ENCODE measurements at places on chromosomes 4 and X.

DNA sequence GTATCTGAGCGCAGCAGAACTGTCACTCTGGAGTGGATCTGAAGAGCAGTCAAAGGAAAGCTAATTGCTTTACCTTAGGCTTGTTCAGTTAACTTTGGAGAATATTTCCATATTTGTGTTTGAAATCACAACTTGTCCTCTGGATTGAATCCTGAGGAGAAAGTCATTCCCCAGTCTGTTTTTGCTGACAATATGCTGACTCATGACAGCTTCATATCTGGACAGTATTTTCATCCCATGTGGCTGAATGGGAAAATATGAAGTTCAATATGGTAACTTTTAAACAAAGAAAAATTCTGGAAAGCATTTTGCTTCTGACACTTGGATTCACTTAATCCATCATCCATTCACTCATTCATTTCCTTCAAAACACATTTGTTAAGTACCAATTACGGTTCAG, 46.3 kb upstream of the MAGEC3 start:
- no peak for DNase-seq

DNA sequence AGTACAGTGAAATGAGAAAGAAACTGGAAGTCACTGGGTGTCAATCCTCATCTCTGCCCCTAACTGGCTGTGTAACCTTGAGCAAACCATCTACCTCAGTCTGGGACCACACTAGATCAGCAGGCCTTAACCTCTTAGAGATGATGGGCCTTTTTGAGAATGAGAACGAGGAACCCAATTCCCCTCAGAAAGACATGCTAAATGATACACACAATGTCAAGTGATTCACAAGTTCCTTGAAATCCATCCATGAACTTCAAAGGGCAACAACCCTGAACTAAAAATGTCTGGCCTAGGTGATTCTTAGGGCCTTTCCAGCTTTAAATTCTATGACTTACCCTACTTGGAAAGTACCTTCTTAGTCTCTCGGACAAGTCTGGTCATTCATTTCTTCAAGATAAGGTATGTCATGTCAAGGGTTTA, 47.4 kb downstream of the ACSL4 start:
- DNase-seq, result no peak

DNA sequence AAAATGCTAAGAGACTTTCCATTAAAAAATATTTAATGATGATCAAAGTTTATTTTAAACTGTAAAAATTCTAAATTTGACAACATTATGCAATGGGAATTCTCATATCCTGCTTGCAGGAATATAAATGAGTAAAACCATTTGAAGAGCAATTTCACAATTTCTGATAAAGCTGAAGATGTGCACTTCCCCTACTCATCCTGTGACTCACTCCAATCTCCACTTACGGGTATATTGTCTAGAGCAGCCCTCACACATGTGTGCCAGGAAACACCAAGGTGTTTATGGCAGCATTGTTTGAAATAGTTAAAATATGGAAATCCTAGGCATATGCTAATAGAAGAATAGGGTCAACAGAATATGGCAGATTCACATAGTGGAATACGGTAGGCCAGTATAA, 158.4 kb downstream of the PDHA2 start:
- no peak for DNase-seq

DNA sequence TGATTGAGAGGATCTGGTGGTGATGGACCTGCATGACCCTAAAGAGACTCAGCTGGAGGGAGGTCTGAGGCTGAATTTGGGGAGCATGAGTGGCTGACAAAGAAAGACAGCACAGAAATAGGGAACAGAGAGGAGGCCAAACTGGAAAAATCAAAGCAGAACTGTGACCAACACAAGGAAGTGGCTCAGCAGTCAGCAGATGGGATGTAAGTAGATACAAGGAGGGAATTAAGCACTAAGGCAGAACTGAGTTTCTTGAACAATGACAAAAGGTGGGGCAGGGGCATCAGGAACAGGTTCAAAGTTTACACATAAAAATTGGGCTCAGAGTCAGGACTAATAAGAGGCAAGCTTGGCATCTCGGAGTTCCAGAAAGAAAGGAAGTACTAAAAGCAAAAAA, 144.3 kb upstream of the KLF3 start:
- DNase-seq, result no peak

DNA sequence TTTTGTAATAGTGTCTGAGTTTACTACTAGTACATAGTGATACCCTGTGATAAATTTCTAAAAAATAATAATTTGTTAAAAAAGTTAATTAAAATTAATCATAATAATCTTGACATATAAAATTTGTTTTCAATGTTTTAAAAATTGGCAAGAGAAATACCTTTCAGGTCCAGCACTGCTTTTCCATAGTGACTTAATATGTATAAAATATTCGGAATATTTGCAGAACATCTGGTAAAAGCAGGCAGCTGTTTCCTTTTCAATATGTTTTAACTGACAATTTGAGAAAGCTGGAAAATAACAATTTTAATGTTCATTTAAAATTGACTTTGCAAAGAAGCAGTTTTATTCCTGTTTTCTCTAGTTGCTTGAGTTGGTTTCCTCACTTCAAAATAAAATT, 17.6 kb upstream of the GK2 start:
- no peak for DNase-seq

- no peak for DNase-seq
Measured at GRCh38 chr4:180190382-180190781, 2052.8 kb upstream of the TENM3 start.

DNA sequence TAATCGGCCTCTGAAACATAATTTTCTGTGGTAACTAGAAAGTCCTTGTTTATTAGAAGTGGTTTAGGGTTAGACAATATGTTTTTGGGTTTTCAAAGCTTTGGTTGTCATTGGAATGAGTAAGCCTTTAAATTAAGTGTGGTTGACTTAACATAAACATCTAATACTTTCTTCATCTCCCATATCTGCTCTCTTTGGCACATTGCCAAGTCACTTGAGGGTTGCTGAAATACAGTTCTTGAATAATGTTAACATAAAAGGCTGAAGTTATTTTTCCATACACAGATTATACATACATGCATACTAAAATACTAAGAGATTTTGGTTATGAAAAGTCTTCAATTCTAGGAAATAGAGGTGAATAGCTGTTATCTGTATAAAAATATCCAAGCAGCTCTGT, 241.7 kb upstream of the BMP3 start:
- DNase-seq, result no peak

DNA sequence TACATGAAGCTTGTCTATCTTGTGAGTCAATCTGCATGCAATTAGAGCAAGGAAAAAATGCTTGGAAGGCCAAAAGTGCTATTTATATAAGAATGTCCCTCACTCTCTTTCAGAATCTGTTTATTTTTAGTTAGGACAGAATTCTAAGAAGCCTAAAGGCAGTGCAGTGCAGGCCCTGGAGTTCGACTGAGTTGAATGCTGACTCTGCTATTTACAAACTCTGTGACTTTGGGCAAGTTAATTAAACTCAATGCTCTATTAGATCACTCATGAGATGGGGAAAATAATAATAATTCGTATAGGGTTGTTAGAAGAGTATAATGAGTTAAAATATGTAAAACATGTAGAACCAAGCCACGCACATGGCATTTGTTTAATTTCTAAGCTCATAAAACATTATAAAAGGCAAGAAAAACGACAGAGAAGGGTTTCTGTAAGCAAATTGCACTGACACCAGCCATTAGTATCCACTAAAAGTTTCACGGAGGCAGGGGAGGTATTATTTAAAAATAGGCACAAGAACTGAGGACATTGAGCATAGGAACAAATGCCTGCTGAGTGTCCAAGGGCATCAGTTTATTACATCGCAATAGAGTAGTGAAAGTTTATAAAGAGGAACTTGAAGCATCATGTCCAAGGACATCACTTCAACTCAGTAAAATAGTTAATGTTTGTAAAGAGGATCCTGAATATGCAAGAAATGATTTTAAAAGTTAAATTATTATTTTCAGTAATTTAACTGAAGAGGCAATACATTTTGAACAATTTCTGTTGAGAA, 115.0 kb upstream of the INPP4B start:
- no peak for DNase-seq

DNA sequence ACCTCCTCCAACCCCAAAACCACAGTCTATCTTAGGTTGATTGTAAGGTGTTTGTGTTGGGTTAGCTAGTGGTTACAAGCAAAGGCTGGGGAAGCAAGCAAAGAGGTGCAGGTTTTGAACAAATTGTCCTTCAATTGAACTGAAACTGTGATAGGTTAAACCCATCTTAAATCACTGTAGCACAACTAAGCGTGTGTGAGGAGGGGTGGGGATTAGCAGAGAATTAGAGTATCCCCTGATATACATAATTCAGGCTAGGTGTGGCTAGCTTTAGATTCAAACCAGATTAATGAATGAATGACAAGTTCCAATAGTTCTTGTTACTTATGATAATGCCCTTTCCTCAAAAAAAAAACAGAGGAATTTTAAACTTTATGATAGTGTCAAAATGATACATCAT, 191.0 kb upstream of the POF1B start:
- DNase-seq, result no peak

- DNase-seq, result no peak
Measured at GRCh38 chrX:12874581-12874980, 7.7 kb downstream of the TLR7 start.

DNA sequence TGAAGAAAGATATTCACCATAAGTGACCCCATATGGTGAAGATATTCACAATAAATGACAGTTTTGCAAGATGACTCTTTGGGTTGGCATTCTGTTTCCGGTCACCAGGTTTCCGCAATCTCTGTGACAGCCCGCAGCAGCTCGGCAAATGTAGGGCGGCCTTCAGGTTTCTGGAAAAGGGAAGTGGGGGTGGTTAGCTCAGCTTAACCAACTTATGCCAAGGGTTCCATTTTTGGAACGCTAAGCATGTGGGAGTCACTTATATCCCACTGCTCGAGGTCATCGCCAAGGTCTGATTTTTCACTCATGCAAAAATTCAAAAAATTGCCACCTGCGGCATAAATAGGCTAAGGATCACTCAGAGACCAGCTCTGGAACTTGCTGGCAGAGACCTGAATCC, 51.0 kb downstream of the NIPAL1 start:
- DNase-seq, result no peak

DNA sequence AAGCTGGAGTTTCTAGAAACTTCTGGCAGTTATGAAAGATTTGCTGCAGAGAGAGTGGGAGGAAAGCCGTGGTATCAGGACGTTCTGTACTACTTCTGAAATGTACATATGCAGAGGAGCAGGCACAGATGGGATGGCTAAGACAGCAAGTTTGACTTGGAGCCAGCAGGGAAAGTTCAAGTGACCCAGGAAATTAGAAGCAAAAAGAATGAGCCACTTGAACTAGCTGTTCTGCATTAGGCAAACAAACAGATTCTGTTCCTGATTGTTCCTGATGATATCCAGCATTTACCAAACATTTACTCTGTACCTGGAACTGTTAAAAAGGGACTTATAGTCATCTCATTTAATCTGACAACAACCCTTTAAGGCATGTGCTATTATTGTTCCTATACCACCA, 41.4 kb upstream of the CXCL13 start:
- DNase-seq, result no peak

GRCh38 chr4:113476800-113477199, 284.7 kb downstream of the CAMK2D start:
- no peak for DNase-seq

DNA sequence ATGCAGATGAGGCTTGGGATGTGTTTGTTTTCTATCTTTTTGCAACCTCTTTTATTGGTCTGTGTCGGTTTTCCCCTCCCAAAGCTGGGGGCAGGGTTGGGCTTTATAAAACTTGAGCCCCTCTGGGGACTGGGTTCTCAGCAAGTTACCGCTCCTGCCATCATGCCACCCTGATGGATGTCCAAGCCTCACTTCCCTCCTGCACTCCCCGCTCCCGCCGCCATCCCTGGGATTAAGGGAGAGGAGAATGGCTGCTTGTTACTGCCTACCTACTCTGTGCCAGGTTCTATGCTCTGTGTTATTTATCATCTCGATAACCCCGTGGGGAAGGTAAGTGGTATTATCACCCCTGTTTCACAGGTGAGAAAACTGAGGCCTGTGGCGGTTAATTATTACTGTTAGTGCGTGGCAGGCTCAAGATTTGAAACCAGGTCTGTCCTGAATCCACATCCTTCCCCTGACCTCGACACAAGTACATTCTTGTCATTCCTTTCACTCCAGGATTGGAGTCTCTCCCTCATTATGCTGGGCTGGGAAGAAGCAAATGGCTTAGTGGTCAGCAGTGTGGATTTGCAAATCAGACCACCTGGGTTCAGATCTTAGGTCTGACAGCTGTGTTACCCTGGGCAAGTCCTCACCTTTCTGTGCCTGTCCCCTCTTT, 4.5 kb downstream of the UBA1 start:
- DNase-seq, result no peak

GRCh38 chr4:26001413-26001812, 87.4 kb downstream of the SMIM20 start:
- no peak for DNase-seq

- no peak for DNase-seq
Measured at GRCh38 chrX:150926304-150926703, 27.8 kb upstream of the CD99L2 start.

DNA sequence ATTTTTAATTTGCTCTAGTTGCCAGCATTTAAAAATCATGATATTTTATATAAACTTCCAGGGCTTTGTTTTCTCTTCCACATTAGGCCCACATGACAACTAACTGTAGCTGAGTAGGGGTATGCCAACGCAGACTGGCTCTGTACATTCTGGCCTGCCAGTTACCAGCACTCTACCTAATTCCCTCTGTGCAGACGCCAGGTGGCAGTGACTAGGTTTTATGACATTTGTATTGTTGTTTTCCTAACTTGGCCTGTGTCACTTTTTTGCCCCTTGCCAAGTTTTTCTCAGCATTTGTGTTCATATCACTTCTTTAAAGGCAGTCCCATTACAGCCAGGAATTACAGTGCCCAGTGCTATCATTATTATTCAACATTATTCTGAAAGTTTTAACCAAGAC, 347.5 kb downstream of the NKX6-1 start:
- no peak for DNase-seq

DNA sequence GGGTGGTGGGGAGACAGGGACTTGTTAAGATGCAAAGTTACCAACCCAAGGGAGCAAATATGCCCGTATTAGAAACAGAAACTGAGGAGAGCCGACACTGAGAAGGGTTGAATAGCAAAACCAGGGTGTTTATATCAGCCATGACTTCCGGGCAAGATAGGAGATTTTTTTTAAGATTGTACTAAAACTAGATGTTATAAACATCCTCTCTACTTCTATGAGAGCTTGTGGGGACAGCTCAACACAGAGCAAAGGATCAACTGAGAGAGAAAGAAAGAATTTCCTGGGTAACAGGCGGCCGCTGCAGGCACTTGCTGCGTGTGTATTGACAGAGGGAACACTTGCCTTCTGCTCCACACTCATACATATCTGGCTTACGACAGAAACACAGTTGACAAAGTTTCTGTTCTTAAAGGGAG, 49.1 kb upstream of the FBXW7 start:
- no peak for DNase-seq

DNA sequence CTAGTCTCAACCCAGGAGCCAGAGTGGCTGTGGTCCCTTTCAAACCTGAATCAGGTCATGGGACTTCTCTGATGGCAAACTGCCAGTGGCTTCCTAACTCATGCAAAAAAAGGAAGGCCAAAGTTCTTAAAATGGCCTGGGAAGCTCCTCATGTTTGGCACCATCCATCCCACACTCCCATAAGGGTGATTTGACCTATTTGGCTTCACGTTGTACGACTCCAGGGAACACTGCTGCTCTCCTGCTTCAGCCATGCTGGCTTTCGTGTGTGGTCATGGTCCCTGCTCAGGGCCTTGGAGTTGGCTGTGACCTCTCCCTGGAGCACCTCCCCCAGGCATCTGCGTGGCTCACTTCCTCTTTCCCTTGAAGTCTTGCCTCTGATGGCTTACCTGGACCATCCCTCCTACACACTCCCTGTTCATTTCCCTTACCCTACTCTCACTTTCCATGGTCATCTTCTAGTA, 12.8 kb upstream of the TMSB4X start:
- no peak for DNase-seq

Measured in C1 segment of cervical spinal cord (tissue), 14 donors.